ENCODE measurements at places on chromosomes 2 and 18.

- DNase-seq = no peak
Measured at GRCh38 chr2:128623776-128624761, 305.4 kb upstream of the HS6ST1 start.

GRCh38 chr2:121596221-121597080, 52.8 kb downstream of the CLASP1 start:
- DNase-seq = no peak

DNA sequence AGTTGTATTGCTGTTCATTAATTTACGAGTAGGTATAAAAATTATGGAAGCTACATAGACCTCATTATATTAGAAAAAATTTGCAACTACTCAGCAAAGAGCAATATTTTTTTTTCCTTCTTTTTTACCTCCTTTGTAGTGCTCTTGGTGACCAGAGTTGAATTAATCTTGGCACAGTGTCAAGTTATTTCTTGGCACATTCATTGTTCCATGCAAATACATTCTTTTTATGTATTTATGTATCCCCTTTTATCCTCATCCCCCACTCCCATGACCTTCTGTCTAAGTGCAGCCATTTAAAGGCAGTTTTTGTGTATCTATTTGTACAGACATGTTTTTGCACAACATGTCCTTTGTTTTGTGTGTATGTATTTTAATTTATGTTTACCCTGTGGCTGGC, 224.5 kb downstream of the CCDC102B start:
- DNase-seq = no peak

GRCh38 chr2:64750001-64750816, 96.5 kb upstream of the SERTAD2 start:
- DNase-seq = no peak

- no peak for DNase-seq
Measured at GRCh38 chr2:118986738-118987137, 44.7 kb downstream of the MARCO start.

DNA sequence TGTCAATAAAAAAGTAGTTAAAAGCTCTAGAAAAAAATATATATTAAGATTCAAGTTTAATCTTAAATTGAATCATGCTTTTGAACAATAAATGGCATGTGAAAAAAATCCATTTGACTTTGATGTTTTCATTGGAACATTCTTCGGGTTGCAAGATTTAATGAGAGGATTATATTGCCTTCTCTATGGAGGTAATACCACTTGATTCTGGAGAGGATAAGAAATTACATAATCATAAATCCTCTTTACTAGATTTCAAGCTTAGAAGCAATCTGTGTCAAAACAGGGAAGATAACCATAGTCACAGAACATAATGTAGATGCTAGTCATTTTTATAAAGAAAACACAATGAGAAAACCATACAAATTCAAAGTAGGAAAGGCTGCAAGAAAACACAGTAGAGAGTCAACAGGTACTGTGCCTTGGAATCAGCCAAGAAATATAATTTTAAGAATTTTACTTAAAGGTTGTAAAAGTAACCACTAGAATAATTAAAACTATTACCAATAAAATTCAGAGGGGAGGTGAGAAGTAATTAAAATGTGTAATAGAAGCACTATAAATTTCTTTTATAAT, 18.7 kb upstream of the MAPRE2 start:
- DNase-seq = no peak

DNA sequence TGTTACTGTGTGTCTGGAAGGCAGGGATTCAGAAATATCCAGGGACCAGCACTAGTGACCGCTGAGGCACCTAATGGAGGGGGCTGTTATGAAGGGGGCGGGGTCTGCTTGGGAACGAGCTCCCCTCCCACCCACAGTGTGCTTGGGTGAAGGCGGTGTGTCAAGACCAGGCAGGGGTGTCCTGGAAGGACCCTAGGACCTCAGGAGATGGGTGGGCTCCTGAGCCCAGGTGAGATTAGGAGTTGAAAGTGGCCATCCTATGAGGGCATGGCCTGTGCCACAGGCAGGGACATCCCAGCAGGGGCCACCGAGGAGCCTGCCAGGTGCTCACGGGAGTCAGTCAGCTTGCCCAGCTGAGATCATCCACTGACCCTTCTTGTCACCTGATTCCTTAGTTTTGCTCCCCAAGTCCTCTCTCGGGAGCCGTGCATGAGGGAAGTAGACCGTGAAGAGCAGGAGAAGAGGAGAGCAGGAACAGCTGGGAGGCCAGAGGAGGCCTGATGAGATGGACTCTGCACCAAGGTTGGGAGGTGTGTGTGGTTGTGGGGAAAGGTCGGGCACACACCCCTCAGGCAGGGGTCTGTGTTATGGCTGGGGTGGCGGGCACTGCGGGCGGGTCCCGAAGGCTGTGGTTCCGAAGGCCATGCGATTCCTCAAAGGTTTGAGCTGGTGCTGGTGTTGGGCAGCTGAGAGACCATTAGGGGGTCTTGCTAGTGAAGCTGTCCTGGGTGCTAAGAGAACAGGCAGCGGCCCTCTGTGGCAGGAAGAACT, 180.9 kb upstream of the HS6ST1 start:
- no peak for DNase-seq

Measured in activated CD4-positive, CD25-positive, alpha-beta regulatory T cell (primary cell).